B cell (primary cell): ENCODE measurements at places on chromosomes 7 and 10. TPM values are rescaled to one million over a fixed set of nuclear protein-coding genes. Genes with fewer than 3 reads are reported as not detected.
A peak's percentile ranks its signal among the peaks of the same experiment; 100 is the strongest.

The MYL10 gene
- total RNA-seq = not detected in 2 replicates

- DNase-seq = no peak
Observed at GRCh38 chr7:18975689-18976280, 141.7 kb downstream of the TWIST1 start.

GRCh38 chr7:69256634-69257081 is 341.6 kb upstream of the AUTS2 start:
- DNase-seq = peak; percentile 22

GRCh38 chr10:52871191-52871843 is 98.7 kb upstream of the MBL2 start:
- no peak for DNase-seq

The FKBP6 gene
- not detected in 2 replicates for total RNA-seq

DNA sequence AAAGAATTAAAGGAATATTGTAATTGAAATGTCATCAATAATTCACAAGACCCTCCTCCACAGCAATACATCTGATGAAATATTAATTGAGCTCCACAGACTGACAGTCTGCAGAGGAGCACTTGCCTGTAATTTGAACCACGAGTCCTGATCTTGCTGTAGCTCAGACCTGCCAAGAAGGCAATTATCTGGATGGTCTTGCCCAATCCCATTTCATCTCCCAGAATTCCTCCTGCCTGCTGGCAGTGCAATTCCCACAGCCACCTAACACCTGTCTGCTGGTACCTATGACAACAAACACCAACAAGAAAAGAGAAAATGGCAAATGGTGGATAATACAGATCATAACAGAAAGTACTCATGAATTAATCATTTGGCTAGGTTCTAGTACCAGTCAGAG is 38.5 kb downstream of the ERCC6 start:
- DNase-seq = no peak
